Activated CD8-positive, alpha-beta T cell treated with anti-CD3 and anti-CD28 coated beads for 36 hours (primary cell): ENCODE measurements at places on chromosomes 2 and 18.

- no peaks in the 10 kb centered on the region for H3K36me3 ChIP-seq
- DNase-seq: no peak
- H3K27ac ChIP-seq: no peak overlapping the region
- peaks cover 2% of the 10 kb centered on the region for H3K4me1 ChIP-seq
- no peaks in the 10 kb centered on the region for H3K27me3 ChIP-seq
Measured at GRCh38 chr2:84487298-84487996, 28.4 kb upstream of the SUCLG1 start.

- H3K36me3 ChIP-seq: peaks cover 2% of the 10 kb centered on the region
- H3K27me3 ChIP-seq: no peaks in the 10 kb centered on the region
- H3K27ac ChIP-seq: peak overlapping the region; percentile 83
- DNase-seq: no peak
- H3K4me3 ChIP-seq: no peak overlapping the region
Measured at GRCh38 chr2:105928563-105928962, 183.9 kb downstream of the NCK2 start.

GRCh38 chr18:63895190-63895589, 7.7 kb downstream of the SERPINB2 start:
- no peaks in the 10 kb centered on the region for H3K36me3 ChIP-seq
- no peak for DNase-seq
- no peak overlapping the region for H3K4me3 ChIP-seq

- no peaks in the 10 kb centered on the region for H3K4me1 ChIP-seq
- H3K36me3 ChIP-seq: no peaks in the 10 kb centered on the region
- H3K4me3 ChIP-seq: no peak within 1 kb of the TSS
- H3K27ac ChIP-seq: no peak within 1 kb of the TSS
- H3K27me3 ChIP-seq: peaks cover 3% of the 10 kb centered on the region
Measured at GRCh38 chr2:232406556-232407310, at the start of gene ALPG. TSS of gene ALPG (plus strand) at chr2:232406844. CDS start at chr2:232406895, 51 bp downstream.

DNA sequence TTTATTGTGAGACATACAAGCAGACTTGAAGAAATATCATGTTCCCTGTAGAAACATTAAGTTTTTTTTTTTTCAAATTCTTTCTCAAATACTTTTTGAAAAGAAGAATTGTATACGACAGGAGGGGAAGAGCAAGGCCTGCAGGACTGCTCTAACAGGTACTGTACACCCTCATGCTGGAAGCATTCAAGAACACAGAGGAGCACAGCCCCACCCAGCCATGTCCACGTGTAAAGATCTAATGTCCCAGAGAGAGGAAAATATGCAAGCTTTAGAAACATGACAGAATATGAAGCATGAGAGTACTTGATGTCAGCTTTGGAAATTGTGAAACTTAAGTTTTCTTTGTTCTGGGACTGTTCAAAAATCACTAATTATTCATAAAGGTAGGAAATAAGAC, 191.6 kb downstream of the TTC32 start:
- H3K36me3 ChIP-seq: no peaks in the 10 kb centered on the region
- DNase-seq: no peak
- no peak overlapping the region for H3K4me3 ChIP-seq
- peaks cover 2% of the 10 kb centered on the region for H3K27me3 ChIP-seq
